Fibroblast of skin of right quadriceps (primary cell): ENCODE measurements at places on chromosomes 13 and 19.

DNA sequence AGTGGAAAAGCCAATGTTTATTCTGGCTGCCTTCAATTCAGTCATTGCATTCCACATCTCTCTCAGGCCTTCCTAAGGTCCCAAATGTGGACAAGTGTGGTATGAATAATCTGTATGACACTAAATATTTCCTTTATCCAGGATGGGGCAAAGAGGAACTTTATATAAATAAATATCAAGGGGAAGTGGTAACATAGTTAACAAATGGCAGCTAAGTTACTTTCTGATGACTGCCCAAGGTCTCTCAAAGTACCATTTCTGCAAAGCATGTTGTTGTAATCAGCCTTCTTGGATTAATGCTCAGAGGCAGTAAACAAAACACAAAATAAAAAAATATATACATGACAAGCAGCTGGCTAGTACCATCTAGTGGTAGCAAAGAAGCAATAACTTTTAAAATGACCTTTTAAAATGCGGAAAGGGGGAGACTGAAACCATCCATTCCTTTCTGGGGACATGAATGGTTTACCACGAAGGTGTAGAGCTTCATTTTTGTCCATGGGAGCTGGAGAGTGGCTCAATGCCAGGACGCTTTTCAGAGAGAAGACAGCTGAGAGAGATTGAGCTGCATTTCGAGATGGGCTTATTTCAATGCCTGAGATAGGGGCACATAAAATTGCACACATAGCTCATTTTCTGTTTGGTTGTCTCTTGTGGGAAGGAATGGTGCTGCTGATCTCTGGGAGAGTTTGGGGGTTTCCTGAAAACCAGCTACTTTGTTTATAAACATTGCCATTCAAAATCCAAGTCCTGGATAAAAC is 259.2 kb downstream of the RFC3 start:
- DNase-seq, result peak; percentile 58

DNA sequence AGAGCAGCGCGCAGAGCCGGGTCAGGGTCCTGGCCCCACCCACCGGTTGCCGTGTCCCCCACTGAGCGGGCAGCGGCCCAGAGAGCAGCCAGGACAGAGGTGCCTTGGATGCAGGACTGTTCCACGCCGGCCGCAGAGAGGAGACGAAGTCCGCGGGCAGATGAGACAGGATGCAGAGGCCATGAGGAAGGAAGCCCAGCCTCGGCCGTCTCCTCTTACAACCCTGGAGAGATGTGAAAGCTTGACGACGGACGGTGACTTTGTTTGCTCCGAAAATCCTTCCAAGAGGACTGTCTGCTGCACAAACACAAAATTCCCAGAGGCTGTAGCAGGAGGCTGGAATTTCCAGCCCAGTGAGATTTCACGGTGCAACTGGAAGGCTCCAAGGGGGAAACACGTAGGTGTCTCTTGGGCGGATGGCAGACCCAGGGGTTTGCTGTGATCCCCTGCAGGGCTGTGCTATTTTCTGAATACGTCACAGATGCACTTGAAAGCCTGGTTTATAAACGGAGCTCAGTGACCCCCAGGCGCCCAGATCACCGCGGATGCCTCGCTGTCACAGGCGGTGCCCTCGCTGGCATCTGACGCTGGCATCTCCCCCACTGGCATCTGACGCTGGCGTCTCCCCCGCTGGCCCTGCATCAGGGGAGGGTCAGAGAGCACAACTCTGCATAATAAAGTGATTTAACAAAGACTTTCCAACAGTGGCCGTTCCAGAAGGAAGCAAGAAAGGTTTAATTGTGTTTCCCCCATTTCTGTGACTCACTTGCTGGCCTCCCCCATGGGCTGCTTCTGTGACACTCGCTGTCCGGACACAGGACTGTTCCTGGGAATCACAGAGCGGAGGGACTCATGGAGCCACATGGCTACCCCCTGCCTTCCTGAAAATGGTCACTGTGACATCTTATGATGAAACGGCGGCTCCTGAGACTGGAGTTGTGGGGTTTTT is 62.0 kb upstream of the C13orf46 start:
- DNase-seq, result no peak

DNA sequence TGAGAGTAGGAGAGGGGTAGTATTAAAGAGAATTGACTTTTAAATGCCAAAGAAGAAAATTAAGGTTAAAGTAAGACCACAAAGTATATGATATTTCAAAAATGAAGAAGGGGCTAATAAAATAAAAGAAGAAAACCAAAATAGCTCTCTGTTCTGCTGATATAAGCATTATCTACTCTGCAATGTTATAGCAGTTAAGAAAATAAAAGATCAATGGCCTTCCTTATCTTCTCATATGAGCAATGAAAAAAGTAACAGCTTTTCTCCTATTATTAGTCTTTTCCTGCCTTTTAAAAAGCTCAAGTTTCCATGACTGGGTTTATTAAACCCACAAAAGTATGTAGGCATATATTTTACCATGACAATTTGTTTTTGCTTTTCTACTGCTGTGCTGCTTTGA is 126.4 kb downstream of the TBC1D4 start:
- no peak for DNase-seq

DNA sequence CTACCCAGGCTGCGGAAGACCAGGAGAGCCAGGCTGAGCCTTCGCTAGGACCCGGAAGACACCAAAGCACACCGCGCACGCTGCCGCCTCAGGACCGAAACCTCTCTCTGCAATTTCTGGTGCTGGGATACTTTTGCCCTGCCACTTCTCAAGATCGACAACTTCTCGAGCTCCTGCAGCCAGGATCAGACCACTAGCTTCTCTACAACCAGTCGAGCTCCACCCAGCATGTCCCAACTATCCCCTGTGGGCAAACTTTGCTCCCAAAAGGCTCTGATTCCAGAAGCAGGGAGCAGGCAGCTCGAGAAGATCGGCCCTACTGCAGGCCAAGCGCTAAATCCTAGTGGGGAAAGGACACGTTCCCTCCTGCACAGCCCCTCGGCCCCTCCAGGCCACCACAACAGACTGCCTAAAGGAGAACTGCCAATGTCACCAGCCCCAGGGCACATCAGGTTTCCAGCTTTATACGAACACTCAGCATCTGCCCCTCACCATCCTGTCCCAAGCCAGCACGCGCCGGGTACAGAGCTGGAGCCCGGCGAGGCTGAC is 979 bp downstream of the AKAP8 start:
- peak; percentile 28 for DNase-seq

GRCh38 chr19:14472202-14472938 is 2.8 kb downstream of the PTGER1 start:
- DNase-seq, result peak; percentile 44

- DNase-seq, result peak; percentile 96
These were observed 49.3 kb downstream of the UFM1 start for GRCh38 chr13:38398711-38399493.

- DNase-seq, result no peak
These were observed 7.6 kb downstream of the KANK3 start for GRCh38 chr19:8335343-8336071.

- DNase-seq, result peak; percentile 96
These were observed 21.3 kb downstream of the VRK3 start for GRCh38 chr19:50003810-50004419.

GRCh38 chr19:31255174-31255799 is 93.9 kb downstream of the TSHZ3 start:
- no peak for DNase-seq

GRCh38 chr13:81493144-81493543 is 1152.2 kb upstream of the SPRY2 start:
- DNase-seq, result no peak

DNA sequence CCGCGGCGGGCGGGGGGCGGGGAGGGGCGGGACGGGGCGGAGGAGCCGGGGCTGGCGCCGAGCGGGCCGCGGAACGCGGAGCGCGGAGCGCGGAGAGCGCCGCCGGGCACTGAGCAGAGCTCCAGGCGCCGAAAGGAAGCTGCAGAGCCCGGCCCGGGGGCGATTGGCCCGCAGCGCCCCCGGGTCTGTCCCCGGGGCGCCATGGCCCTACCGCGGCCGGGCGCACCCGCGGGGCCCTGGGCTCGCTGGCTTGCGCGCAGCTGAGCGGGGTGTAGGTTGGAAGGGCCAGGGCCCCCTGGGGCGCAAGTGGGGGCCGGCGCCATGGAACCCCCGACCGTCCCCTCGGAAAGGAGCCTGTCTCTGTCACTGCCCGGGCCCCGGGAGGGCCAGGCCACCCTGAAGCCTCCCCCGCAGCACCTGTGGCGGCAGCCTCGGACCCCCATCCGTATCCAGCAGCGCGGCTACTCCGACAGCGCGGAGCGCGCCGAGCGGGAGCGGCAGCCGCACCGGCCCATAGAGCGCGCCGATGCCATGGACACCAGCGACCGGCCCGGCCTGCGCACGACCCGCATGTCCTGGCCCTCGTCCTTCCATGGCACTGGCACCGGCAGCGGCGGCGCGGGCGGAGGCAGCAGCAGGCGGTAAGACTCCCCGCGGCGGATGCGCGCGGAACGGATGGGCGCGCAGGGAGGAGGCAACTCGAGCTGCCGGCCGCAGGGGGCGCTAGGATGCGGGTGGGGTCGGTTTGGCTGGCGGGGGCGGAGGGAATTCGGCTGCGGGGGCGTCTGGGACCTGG is at the start of gene PDE4A:
Gene PDE4A (plus strand): TSS at position 95 of the 796 bp plus-strand sequence. CDS start 227 bp downstream, at position 322.
- peak; percentile 46 for DNase-seq

GRCh38 chr13:29597706-29598105 is 2.2 kb upstream of the SLC7A1 start:
- DNase-seq, result no peak

DNA sequence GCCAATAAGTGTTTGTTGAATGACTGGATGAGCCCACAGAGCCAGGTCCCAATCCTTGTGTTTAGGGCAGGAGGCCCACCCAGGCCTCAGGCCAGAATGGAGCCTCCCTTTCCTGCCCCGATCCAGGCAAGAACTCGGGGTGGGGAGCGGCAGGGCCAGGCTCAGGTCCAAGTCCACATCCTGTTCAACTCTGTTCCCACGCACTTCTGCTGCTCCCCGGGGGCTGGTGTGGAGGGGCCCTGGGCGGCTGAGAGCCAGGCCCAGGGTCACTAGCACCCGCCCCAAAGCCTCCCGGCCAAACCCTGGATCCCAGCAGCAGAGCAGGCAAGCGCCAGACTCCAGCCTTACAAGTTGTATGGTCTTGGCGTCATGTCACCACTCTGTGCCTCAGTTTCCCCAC is 8.0 kb downstream of the ANGPTL8 start:
- no peak for DNase-seq

DNA sequence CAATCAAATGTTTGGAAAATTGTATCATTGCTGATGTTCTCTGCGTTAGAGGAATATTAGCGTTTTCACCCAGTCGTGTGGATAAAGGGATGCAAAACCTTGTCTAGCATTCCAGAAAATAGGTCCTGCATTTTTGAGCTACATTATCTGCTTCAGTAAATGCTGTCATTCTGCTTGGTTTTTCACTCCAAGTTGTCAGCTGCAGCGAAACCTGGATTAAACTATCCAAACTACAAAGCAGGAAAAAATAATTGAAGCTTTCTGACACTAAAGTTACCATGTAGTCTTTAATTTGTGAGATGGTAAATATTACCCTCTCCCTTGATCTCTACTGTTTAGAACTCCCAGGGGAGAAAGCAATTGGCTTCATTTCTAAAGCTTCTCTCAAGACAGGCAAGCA is 1795.5 kb upstream of the PRR20A start:
- no peak for DNase-seq

- no peak for DNase-seq
These were observed 10.4 kb downstream of the KDM4B start for GRCh38 chr19:4979211-4979807.

DNA sequence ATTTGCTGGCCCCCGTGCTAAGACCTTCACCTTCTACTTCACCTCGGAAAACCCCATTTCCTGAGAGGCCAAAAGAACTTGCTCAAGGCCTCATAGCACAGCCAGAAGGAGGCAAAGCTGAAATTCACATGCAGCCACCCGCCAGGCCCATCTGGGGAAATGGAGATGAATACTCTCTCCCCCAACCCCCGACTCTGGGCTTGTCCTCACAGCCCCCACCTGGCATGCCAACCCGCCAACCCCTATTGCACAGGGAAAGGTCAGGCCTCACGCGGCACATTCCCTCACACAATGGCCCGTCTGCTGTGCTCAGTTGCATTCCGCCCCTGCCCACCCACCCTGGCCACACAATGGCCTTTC is 3.2 kb downstream of the PRX start:
- DNase-seq, result no peak

DNA sequence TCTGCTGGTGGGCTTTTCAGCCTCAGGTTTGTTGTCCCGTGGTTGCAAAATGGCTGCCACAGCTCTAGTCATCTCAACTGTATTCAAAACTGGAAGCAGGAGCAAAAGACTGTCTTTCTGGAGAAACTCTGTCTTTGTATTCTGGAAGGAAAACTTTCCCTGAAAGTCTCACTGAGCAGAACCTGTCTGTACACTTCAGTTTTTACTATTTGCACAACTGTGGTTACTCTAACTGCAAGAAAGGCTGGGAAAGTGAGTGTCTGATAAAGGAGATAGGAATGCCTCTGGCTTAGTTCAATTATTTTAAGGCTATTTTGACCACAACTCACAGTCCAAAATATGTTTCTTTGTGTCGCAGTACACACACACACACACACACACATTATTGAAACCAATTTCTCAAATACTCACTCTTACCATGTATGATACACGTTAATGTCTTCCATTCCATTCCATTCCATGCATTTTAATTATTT is 49.7 kb upstream of the EHD2 start:
- DNase-seq, result peak; percentile 97

- DNase-seq, result no peak
These were observed 11.7 kb upstream of the MTIF3 start for GRCh38 chr13:27461940-27462584.

DNA sequence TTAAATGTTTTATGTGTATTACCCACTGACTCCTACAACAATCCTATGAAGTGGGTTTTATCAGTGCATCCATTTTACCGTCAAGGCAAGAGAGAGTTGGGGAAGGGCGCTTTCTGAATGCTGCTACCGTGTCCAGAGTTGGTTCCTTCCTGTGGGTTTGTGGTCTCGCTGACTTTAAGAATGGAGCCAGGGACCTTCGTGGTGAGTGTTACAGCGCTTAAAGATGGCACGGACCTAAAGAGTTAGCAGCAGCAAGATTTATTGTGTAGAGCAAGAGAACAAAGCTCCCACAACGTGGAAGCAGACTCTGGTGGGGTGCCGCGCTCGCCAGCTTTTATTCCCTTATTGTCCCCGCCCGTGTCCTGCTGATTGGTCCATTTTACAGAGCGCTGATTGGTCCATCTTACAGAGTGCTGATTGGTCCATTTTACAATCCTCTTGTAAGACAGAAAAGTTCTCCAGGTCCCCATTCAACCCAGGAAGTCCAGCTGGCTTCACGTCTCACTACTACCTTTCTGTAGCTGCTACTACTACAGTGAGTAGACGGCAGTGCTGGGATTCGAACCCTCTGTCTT is 6.1 kb downstream of the OSCAR start:
- DNase-seq, result no peak

- DNase-seq, result no peak
These were observed 91.7 kb downstream of the GADD45B start for GRCh38 chr19:2567580-2567979.

DNA sequence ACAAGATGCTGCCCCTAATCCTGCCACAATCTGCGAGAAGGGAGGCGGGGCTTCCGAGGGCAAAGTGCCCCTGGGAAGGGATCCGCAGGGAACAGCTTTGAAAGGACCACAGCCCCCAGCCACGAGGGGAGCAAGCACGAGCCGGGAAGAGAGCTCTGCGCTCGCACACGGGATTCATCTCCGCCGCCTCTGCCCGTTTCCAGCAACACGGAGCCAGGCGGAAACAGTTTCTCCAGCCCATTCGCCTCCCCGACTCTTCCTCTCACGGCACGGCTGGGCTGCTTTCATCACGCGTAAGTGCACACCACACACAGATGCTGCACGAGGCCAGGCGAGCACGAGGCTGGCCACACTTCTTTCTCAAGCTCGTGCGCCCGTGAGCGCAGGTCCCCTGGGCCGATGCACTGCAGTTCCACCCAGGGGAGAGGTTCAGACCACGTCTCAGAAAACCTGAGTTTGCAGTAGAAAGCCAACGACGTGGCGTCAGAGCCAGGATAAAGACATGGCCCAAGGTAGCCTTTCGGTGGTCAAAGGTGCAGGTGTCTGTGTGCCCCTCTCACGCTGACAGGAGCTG is 33.6 kb downstream of the NAXD start:
- DNase-seq, result no peak
